Activated CD4-positive, CD25-positive, alpha-beta regulatory T cell treated with anti-CD3 and anti-CD28 coated beads, Interleukin-2, amount 50 U/mL, for 16 hours (primary cell): ENCODE measurements at places on chromosomes 7 and 10.

GRCh38 chr10:72930276-72930675 is 24.3 kb downstream of the PLA2G12B start:
- no peak for DNase-seq

GRCh38 chr10:132705173-132705572 is 80.8 kb downstream of the NKX6-2 start:
- DNase-seq = no peak

DNA sequence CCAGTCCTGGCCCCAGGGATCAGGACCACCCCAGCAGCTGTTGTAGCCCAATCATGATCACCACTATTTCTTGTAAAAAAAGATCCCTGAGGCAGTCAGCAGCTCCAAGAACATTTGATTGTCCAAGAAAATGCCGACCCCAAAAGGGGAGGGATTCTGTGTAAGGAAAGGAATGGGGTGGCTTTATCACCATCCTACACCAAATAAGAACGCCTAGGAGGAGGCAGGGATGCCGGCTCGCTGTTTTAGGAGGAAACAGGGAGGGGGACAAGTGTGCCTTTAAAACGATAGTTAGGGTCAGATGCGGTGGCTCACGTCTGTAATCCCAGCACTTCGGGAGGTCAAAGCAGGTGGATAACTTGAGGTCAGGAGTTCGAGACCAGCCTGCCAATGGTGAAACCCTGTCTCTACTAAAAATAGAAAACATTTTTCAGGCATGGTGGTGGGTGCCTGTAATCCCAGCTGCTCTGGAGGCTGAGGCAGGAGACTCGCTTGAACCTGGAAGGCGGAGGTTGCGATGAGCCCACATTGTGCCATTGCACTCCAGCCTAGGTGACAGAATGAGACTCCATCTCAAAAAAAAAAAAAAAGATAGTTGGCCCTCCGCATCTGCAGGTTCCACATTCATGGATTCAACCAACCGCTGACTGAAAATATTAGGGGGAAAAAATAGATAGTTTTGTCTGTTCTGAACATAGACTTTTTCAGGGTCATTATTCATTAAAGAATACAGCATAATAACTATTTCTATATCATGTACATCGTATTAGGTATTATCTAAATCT is 63.6 kb downstream of the PDIA4 start:
- DNase-seq = no peak

GRCh38 chr7:132469681-132470080 is 106.6 kb downstream of the PLXNA4 start:
- DNase-seq = no peak

- no peak for DNase-seq
Observed at GRCh38 chr7:30896783-30897637, 14.6 kb upstream of the AQP1 start.

DNA sequence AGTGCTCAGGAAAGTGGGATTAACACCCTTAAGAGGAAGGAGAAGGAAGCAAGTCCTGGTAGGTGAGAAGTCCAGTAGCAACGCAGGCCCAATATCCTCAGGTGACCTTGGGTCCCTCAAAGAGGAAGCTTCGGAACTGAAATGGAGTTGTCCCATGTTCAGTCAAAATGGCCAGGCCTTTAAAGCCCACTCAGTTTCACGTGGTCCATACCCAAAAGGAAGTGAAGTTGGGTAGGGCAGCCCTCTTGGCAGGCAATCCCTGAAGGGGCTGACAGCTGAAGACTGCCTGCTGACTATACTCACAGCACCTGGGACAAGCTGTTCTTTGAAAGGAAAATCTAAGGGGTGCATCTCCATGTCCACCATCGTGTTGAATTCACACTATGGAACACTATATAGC is 3.0 kb downstream of the GSAP start:
- no peak for DNase-seq

GRCh38 chr7:98178321-98178720 is 32.9 kb upstream of the BHLHA15 start:
- DNase-seq = no peak

GRCh38 chr10:108374991-108375390 is 1210.5 kb upstream of the SORCS1 start:
- DNase-seq = no peak

GRCh38 chr7:101597941-101598340 is 31.2 kb downstream of the MYL10 start:
- DNase-seq = no peak

GRCh38 chr10:71975871-71976725 is 11.9 kb downstream of the CHST3 start:
- no peak for DNase-seq

- no peak for DNase-seq
Observed at GRCh38 chr7:120806669-120807068, 51.3 kb downstream of the TSPAN12 start.

DNA sequence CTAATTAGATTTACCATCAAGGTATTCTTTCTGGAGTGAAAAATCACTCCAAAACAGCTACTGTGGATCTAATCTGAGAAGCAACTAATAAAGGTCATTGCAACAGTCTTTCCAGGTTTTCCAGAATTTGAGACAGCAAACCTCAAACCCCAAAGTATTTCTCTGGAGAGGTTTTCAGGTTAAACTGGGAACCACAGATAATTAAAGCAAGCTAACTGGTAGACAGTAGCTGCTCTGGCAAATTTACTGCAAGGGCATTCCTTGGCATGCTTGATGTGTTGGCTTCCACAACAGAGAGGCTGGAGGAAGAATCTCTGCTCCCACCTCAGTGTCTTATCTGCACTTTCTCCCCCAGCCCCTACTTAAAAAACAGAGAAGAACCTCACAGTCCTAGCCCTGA is 140.0 kb upstream of the NRBF2 start:
- DNase-seq = no peak

DNA sequence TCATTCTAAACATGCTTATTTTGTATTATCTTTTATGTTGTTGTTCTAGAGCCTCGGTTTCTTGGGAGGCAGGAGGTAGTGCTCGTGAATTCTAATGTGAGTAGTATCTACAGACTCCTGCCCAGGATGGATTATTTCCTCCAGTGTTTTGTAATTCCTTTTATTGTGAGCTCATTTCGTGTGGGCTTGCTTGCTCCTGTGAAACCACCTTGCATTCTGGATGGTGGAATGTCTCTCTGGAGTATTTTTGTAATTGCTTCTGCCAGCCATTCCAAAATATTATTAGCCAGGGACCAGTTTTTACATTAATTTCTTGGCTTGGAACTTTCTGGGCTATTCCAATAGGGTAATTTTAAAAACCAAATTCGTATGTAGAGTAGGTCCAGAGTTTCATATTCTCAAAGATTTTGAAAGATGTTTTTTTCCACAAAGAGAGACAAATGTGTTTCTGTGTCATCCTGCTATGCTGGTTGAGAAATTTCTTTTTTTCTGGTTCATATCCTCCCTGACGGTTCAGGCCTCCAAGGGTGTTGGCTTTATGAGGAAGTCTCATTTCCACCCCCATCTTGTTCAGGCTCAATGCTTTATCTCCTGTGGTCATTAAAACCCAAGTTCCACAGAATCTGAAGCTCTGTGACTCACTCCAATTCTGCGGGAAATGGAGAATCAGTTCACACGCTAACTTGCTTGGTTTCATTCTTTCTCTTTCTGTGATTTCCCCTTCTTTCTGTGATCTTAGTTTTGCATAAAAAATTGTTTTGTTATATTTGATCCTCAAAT is 41.7 kb upstream of the CALD1 start:
- DNase-seq = no peak

DNA sequence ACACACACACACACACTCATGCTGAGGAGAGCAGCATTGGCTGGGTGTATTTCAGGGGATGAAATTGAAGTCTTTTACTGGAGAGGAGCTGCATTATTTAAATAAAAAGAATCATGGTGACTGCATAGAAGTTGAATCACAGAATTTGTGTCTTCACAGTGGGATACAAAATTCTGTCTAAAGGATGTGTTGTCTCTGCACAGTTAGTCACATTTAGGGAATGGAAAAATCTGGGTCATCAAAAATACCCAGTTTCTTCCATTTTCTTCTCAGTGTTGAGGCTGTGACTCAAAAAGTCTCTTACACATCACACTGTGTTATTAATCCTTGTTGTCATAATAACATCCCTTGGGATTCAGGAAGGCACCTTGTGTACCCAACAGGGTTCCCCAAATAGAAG is 10.9 kb downstream of the PAPSS2 start:
- DNase-seq = no peak

DNA sequence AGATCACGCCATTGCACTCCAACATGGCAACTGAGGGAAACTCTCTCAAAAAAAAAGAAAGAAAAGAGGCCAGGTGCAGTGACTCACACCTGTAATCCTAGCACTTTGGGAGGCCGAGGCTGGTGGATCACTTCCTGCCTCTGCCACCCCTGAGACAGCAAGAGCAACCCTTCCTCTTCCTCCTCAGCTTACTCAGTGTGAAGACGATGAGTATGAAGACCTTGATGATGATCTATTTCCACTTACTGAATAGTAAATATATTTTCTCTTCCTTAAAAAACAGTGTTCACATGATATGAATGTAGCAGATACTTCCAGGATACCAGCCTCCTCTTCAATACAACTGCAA is 2.1 kb upstream of the ZKSCAN1 start:
- DNase-seq = no peak

- DNase-seq = no peak
Observed at GRCh38 chr10:35739998-35740397, 97.9 kb upstream of the FZD8 start.

DNA sequence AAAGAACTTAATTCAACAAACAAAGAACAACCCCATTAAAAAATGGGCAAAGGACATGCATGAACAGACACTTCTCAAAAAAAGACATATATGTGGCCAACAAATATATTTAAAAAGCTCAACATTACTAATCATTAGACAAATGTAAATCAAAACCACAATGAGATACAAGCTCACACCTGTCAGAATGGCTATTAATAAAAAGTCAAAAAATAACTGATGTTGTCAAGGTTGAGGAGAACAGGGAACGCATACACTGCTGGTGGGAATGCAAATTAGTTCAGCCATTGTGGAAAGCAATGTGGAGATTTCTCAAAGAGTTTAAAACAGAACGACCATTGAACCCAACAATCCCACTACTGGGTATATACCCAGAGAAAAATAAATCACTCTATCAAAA is 19.1 kb downstream of the ZFAND4 start:
- no peak for DNase-seq

- DNase-seq = no peak
Observed at GRCh38 chr7:51253157-51253556, 63.5 kb downstream of the COBL start.

DNA sequence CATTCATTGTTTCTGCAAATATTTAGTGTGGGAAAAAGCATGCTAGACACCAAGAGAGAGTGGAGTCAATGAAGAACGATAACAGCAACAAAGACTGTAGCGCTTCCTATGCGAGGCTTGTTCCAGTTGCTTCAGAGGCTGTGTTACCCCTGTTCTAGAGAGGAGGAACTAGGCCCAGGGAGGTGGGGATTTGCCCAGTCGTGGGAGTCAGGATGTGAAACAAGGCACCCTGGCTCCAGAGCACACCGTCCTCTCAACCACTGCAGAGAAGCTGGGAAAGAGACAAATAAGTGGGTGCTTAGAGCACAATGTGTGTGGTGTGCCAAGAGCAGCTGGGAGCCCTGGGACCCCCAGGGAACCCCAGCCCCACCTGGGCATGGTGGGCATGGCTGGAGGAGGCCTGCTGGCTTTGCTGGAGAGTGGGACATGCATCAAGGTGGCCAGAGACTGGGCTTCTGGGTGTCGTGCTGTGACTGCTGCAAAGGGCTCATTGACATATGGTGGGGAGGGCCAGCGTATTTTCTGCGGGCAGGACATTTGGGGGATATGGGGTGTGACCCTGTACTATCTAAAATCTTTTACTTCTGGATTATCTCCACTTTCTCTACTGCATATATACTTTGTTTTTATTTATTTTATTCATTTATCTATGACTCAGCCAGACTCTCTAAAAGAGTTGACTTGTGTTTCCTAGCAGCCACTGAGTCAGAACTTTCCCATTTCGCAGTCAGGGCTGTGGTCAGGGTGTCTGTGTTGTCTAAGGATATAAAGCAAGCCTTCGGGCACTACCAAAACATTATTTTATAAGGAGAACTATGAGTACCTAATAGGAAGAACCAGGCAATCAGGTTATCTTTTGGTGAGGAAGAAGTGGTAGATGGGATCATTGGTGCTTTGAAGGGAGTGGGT is 95.4 kb downstream of the TCF7L2 start:
- no peak for DNase-seq

DNA sequence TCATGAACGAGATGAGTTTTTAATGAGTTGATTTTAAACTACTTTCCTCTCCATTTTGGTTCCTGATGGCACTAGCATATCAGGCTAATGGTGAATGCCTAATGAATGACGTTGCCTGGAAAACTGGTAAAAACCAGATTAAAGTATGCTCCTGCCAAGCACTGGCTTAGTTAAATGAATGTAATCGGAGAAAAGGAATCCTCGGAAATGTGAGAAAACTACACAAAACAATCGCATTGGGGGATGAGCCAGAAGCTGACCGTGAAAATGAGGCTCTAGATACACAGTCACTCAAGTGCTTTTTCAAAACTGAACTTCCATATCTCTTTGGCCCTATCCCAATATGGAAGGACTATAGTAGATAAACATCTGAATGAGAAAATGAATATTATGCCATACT is 153.8 kb upstream of the COL1A2 start:
- DNase-seq = no peak

DNA sequence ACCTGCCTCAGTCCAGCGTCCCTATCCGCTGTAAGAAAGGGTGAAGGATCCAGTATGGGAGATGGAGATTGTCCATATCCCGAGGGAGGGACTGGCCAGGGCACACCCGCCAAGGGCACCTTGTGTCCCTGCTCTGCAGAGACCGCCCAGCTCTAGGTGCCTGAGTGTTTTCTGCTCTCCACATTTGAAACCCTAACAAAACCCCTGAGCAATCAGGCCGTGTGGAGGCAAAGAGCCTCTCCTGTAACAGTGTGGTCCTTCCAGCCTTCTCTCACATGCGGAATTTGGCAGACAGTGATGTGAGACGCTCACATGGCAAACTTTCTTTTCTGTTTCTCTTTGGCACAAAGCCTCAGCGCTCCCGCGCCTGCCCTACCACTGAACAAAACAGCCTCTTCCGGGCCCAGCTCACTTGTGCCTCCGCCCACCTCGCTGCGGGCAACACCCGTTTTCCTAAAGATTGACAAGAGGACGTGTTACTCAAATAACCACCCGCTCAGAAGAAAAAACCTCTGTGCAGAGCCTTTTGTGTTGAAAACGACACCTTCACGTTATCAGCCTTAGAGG is 514.8 kb downstream of the DNAJB6 start:
- DNase-seq = peak; percentile 31

DNA sequence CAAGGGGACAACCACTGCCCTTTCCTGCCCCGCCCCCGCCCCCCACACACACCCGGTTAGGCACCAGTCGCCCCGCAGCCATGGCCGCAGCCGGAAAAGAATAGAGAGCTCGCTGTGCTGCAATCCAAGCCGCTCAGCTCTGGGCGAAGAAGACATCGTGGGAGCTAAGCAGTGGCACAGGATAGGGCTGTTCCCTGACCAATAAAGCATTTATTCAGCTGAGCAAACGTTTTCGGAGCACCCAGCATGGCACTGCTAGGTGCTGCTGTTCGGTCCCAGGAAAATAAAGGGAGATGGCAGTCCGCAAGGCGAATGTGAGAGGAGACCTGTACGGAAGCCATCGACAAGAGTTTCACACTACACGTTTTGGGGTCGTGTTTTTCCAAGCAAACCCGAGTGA is 18.3 kb downstream of the SKIDA1 start:
- no peak for DNase-seq

- no peak for DNase-seq
Observed at GRCh38 chr10:132393695-132394181, 3.3 kb upstream of the PWWP2B start.
